ENCODE measurements at places on chromosomes 11 and 22.
A peak's percentile ranks its signal among the peaks of the same experiment; 100 is the strongest.

GRCh38 chr11:66373265-66373664 lies 1.7 kb upstream of the SLC29A2 start:
- no peak for DNase-seq

GRCh38 chr11:134390706-134391569 lies 21.1 kb downstream of the B3GAT1 start:
- no peak for DNase-seq

GRCh38 chr22:31852691-31853421 lies 91.5 kb upstream of the YWHAH start:
- no peak for DNase-seq

DNA sequence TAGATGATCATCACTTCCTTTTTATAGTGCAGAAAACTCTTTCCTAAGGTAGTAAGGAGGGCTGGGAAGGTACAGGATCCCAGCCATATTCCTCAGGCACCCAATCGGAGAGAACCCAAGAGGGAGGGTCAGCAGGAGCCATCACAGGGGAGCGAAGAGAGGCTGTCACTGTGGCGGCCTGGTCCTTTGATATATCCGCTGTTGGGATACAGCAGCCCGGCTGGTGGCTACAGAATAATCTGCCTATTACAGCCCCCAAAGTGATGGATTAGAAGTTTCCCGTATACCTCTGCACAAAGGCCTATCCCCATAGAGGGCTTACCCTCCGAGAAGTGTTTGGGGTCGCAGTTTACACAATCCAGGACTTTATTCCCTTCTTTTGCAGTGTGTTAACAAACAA lies 48.5 kb downstream of the OR4D9 start:
- DNase-seq: no peak

DNA sequence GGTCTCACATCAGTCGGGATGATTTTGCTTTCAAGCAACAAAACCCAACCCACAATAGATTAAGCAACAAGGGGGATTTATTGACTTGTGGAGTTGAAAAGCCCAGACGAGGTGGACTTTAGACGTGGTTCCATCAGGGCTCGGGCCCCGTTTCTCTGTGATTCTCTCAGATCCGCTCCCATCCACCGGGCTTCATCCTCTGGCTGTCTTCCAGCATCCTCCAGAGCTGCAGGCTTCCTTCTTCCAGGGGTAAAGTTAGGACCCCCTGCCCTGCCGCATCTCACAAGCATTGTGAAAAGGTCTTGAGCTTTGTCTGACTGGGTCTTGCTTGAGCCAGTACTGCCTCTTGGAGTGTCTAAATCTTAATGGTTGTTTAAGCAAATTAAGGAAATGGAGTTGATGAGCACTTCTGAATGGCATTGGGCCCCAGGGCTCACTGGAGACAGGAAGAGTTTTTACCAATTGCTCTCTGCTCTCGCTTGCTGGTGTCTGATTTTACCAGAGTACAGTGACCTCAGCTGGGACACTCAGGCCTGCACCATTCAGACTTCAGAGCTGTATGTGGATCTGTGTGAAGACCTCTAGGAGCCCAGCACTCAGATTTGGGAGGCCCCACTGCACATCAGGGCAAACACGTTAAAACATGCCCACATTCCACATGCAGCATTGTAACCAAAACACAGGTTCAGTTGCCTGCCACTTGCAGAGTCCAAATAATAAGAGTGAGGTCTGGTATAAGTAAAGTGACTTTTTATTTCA lies 13.5 kb upstream of the FTH1 start:
- DNase-seq: no peak

- no peak for DNase-seq
These were observed 13.4 kb downstream of the ZP1 start for GRCh38 chr11:60880643-60881282.

- DNase-seq: no peak
These were observed 17.1 kb downstream of the PATZ1 start for GRCh38 chr22:31329029-31329428.

- peak; percentile 63 for DNase-seq
These were observed 34.8 kb upstream of the CARS1 start for GRCh38 chr11:3091846-3092602.

DNA sequence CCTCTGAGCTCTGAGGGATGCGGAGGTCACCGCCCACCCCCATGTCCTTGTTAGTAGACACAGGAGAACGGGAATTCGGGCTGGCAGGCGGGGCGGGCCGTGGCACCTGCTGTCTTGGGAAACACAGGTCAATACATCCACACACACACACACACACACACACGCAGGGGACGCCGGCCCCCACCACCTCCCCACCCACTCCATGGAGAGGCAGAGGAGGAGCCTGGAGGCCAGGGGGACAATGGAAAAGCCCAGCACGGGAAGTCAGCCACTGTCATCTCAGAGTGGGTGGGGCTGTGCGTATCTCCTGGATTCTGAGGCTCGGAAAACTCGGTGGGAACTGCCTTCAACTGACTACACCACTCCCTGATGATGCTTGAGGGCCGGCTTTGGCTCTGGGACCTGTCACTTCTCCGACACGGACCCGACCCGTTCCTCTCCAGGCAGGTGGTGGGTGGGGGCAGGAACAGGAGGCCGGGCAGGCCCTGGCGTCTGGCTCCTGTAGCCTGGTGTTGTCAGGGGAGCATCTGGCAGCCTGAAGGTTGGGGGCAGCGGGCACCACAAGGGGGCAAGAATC lies 18.5 kb upstream of the TMEM184B start:
- no peak for DNase-seq

- no peak for DNase-seq
These were observed 12.8 kb upstream of the PRR5 start for GRCh38 chr22:44689173-44689572.

- no peak for DNase-seq
These were observed 142.8 kb downstream of the MAML2 start for GRCh38 chr11:96200243-96200642.

GRCh38 chr11:117228091-117228490 lies 3.8 kb downstream of the PCSK7 start:
- DNase-seq: no peak

- DNase-seq: no peak
These were observed 22.6 kb downstream of the DBX1 start for GRCh38 chr11:20137637-20138036.

- DNase-seq: no peak
These were observed 25.2 kb upstream of the PTPRJ start for GRCh38 chr11:47955061-47955755.

DNA sequence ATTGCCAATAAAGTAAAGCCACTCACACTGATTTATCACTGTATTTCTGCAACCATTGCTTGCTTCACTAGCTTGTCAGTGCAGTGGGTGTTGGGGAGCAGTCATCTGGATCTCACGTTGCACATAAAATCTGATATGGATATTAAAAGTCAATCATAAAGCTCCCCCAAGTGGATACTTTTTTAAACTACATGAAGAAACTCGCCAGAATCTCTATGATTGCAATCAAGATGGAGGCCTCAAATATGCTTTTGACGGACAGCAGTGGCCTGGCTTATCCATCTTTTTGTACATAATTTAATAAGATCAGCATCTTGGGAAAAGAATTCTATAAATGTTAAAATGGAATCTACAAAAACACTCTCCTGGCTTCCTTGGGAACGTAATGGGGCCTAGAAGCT lies 137.7 kb downstream of the WT1 start:
- no peak for DNase-seq

DNA sequence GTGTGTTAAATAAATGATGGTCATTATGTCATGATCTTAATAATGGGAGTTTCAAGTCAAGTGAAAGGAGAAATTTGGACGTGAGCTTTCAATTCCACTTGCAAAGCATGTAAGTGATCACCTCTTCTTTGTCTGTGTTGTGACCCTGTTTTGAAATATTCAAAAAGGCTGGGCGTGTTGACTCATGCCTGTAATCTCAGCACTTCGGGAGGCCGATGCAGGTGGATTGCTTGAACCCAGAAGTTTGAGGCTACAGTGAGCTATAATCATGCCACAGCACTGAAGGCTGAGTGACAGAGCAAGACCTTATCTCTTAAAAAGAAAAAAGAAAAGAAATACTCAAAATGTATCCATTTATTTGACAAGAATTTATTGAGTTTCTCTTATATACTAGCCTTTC lies 32.9 kb upstream of the EED start:
- no peak for DNase-seq

DNA sequence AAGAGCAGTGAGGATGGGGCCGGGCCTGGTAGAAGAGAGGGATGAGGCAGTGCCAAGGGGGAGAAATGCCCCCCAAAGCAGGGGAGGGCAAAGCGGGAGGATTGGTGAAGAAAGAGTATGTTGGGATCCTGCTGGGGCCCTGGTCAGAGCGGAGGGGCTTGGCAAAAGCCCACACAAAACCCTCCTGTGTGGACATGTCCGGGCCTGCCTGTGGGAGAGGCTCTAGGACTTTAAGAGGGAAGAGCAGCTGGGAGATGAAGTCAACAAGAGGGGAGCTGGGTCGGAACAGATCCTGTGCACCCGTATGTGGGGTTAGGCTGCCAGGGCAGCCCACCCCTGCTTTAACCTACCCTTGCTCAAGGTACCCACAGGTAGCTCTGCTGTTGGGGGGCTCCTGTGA lies 25.8 kb downstream of the ART5 start:
- no peak for DNase-seq

- DNase-seq: no peak
These were observed 9.5 kb downstream of the RBMXL2 start for GRCh38 chr11:7098235-7098832.

- DNase-seq: peak; percentile 40
These were observed 18.8 kb downstream of the CSNK1E start for GRCh38 chr22:38298312-38299005.

DNA sequence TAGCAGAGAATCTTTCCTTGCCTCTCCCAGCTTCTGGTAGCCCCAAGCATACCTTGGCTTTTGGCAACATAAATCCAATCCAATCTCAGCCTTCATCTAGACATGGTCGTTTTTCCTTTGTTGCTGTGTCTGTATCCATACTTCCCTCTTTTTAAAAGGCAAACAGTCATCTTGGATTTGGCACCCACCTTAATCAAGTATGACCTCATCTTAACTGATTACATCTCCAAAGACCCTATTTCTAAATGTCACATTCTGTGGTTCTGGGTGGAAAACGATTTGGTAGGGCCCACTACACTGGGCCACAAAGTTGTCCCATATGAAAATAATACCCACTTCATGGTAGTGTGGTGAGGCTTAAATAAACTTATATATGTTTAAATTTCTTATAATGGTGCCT lies 852 bp downstream of the BUD13 start:
- DNase-seq: no peak

GRCh38 chr11:133895061-133895479 lies 49.8 kb upstream of the SPATA19 start:
- no peak for DNase-seq

- DNase-seq: no peak
These were observed 96.1 kb downstream of the SLC1A2 start for GRCh38 chr11:35323076-35323868.

DNA sequence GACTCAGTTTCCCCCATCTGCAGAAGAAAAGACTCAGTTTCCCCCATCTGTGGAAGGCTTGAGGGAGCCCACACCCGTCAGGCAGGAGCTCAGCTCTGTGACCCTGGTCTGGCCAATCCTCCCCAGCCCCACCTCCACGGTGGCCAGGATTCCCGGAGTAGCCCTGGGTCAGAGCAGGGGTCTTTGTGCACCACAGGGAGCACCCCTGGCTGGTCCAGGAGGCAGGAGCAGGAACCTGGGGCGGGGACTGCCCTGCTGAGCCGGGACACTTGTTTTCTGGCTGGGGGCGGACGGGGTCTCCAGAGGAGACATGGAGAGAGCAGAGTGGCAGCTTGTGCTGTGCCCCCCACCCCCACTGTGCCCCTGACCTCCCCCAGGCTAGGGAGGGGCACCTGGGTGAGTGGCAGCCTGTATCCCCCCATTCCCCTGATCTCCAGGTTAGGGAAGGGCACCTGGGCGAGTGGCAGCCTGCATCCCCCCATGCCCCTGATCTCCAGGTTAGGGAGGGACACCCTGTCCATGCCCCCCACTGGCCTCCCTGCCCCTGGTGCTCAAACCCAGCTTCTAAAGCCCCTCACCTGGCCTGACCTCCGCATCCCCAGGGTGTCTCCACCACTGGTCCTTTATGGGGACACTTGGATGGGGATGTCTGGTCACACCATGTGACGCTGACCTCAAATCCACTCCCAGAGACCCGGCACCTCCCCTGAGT lies 18.8 kb downstream of the IL17REL start:
- DNase-seq: no peak

- DNase-seq: no peak
These were observed 16.0 kb downstream of the PPIL2 start for GRCh38 chr22:21681566-21682370.

DNA sequence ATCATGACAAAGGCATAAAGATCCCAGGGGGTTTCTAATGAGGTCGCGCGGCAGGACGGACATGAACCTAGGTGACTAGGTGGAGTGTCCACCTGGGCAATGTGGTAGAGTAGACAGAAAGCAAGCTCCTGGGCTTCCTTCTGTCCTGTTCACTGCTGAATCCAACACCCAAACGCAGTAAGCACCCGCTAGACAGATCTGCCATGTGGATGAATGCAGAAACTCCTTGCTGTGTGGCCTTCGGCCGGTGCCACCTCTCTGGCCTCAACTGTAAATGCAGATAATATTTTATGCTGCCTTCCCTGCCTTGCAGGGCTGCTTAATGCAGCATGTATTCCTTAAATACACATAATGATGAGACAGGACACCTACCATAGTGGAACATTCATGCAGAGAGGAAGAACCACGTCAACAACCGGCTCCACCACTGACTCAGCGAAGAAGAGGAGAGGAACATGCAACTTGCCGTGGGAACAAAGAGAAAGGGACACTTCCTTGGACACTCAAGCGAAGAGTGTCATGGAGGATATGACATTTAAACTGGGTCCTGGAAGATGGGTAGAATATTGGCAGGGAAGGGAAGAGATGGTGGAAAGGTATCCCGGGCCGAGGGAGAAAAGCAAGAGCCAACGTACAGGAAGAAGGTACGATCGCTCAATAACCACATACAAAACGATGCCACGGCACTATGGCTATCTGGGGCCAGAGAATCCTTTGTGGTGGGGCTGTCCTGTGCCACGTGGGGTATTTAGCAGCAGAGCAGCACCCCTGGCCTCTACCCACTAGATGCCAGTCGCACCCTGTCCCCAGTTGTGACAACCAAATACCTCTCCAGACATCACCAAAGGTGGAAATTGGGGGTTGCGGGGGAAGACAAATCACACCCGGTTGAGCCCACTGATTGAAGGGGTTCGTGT lies 30.8 kb downstream of the MYH9 start:
- no peak for DNase-seq
